ENCODE measurements at places on chromosomes 4 and X.

GRCh38 chr4:162770761-162771490 lies 395.8 kb downstream of the NAF1 start:
- peak; percentile 60 for DNase-seq

- DNase-seq = peak; percentile 24
These were observed 548 bp downstream of the NEUROG2 start for GRCh38 chr4:112515198-112516065.

DNA sequence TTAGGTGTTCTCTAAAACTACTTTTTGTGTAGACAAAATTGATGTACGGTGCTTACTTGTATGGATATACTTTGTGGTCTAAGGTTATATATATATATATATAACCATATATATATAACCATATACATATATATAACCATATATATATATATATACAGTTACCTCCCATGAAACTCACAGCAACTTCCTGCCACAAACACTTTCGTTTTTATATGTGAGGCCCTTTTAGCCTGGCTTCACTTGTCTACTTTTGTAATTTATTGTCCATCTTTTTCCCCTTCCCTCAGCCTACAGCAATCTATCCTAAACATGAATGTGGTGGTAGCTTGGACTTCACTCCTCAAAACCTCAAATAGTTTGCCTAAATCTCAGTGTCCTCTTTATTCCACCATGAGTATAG lies 72.8 kb upstream of the NPFFR2 start:
- DNase-seq = no peak

GRCh38 chrX:46198858-46199257 lies 346.4 kb downstream of the ZNF674 start:
- peak; percentile 6 for DNase-seq

DNA sequence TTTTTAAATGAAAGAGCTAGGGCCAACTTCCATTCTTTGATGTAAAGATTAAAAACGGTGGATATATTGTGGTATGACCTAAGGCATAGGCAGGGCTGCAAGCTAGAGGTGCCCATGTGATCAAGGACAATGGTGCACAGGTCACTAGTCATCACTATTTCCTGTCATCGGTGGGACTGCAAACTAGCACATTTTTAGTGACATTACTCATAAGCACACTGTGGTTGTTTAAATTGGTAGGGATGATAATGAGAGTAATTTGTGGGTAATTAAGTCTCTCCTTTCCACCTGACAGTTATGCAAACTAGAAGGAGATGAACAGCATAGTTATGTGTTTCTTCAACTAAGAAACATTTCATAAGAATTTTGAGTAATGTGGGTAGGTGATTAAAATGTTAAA lies 85.4 kb downstream of the GPRIN3 start:
- DNase-seq = no peak

DNA sequence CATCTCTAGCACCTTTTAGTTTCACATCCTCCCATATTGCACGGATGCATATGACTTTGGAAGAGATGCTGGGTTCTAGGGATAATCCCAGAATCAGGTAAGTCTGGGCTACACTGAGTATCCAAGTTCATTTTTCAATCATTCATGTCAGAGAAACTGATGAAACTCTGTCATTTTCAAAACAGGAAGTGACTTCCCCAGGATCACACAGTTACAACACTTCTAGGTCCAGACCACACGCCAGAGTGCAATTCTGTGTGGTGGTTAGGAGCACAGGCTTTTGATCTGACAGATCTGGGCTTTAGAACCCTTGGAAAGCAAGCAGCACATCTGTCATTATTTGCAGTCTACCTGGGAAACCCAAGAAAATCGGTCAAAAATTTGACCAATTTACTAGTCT lies 52.1 kb upstream of the CDKN2AIP start:
- no peak for DNase-seq

DNA sequence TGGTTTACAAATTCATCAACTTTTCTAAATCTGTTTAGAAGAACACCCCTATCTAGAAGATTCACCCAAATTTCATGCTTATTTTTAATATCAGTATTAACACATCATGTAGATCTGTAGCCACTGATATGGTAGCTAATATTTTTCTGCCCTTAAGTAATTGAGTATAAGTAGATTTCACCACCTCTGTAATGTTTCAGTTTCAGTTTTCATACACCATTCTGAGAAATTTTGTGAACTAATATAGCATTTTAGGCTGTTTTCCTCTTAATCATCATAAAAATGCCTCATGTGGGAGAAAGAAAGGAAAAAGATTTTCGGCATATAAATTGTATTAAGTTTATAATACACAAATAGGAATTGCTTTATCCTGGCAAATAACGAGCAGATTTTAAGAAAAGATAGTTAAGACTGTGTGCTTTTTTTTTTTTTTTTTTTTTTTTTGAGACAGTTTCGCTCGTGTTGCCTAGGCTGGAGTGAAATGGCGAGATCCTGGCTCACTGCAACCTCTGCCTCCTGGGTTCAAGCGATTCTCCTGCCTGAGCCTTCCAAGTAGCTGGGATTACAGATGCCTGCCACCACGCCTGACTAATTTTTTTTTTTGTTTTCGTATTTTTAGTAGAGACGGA lies 21.4 kb upstream of the RBPJ start:
- no peak for DNase-seq

- peak; percentile 84 for DNase-seq
These were observed 137.4 kb downstream of the DKK2 start for GRCh38 chr4:106898621-106899230.

DNA sequence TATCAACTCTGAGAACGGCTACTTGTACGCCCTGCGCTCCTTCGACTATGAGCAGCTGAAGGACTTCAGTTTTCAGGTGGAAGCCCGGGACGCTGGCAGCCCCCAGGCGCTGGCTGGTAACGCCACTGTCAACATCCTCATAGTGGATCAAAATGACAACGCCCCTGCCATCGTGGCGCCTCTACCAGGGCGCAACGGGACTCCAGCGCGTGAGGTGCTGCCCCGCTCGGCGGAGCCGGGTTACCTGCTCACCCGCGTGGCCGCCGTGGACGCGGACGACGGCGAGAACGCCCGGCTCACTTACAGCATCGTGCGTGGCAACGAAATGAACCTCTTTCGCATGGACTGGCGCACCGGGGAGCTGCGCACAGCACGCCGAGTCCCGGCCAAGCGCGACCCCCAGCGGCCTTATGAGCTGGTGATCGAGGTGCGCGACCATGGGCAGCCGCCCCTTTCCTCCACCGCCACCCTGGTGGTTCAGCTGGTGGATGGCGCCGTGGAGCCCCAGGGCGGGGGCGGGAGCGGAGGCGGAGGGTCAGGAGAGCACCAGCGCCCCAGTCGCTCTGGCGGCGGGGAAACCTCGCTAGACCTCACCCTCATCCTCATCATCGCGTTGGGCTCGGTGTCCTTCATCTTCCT lies 2.7 kb downstream of the PCDH10 start:
- DNase-seq = no peak

- no peak for DNase-seq
These were observed 5.1 kb upstream of the PRDX4 start for GRCh38 chrX:23662187-23662586.

- DNase-seq = no peak
These were observed 51.2 kb downstream of the DRD5 start for GRCh38 chr4:9832640-9833039.

GRCh38 chr4:30258949-30259348 lies 461.2 kb upstream of the PCDH7 start:
- no peak for DNase-seq

- DNase-seq = no peak
These were observed 19.6 kb upstream of the NSUN7 start for GRCh38 chr4:40730091-40730679.

Data from cardiac fibroblast (primary cell).